ENCODE measurements at places on chromosomes 7 and 10. TPM values are rescaled to one million over a fixed set of nuclear protein-coding genes. Genes with fewer than 3 reads are reported as not detected.

Gene GRM8
- polyA plus RNA-seq, result 0.55 TPM

Gene SMKR1
- polyA plus RNA-seq, result 0.83 TPM

Gene ANKRD1
- 0.24 TPM for polyA plus RNA-seq

Gene CH25H
- 0.21 TPM for polyA plus RNA-seq

DNA sequence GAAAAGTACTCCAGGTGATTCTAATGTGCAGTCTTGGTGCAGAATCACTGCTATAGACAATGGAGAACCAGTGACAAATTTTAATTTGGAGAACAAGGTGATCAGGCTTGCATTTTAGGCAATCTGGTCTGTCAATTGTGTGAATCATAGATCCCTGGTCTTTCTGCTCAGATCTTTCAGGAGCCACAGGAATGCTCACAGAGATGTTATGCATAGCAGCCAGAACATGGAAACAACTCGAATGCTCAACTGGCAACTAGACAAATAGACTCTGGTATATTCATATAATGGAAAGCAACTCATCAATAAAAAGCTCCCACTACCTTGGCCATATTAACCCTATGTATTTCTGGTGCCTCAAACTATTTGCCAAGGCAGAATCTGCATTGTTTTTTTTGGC lies 209.1 kb downstream of the PHF14 start:
- no peak for DNase-seq

DNA sequence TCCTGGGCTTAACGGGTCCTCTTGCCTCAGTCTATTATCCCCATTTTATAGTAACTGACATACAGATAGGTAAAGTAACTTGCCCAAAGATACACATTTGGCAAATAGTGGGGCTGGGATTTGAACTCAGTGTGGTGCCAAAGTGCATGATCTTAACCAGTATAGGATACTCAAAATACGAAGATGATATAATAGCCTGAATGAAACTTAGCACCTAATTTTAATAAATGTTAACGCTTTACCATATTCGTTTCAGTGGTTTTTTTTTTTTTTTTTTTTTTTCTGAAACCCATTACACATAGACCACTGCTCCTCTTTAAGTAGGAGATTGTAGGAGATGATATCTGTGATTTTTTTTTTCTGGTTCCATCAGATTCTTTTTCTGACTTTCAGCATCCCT lies 21.4 kb downstream of the ACTR3B start:
- DNase-seq, result no peak

DNA sequence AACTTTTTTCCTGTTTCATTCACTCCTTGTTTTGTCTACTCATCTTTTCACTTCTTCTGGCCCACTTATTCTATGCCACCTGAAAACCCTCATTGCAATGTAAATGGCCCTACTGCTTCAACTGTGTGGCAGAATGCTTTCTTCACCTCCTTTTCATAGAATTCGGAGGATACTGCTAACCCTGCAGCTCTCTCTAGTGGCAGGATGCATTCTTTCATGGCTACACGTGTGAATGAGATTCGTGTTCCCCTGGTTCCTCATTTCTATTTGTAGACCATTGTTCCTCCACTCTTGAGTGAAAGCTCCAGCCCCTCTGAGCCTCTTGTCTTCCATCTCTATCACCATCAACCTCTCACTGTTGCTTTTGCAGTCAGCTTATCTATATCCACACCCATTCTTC lies 20.9 kb upstream of the CYP26C1 start:
- DNase-seq, result no peak

Measured in right lung (tissue), 10 donors.